ENCODE measurements at places on chromosomes 12 and 14.

GRCh38 chr12:54156578-54156977 lies 32.2 kb downstream of the SMUG1 start:
- DNase-seq = no peak

DNA sequence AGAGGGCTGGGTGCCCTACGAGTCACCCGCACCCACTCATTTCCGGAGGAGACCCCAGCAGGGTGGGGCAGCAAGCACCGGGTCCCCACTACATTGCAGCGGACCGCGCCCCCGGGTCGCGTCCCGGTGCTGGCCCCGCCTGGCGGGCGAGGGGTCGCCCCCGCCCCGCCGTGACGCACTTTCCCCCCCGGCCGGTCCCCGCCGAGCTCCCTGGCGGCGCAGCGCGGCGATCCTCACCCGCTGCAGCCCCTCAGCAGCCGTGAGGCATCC lies 106.1 kb downstream of the PRICKLE1 start:
- DNase-seq = no peak

GRCh38 chr12:27303139-27304111 lies 29.2 kb upstream of the BMAL2 start:
- no peak for DNase-seq

DNA sequence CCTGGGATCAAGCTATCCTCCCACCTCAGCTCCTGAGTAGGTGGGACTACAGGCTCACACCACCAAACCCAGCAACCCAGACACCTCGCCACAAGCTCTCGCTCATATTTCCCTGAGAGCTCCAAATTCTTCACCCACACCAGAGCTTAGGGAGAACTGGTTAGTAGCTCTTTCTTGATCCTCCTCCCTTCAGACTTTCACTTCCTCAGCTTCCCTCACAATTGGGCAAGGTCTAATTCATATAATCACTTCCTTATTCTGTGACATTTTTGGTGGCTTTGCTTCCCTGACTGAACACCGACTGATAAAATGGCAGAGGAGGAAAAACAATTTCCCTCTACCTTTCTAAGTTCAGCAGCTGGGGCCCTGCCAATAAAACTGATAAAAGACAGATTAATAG lies 88.5 kb downstream of the GXYLT1 start:
- no peak for DNase-seq
